ENCODE measurements at places on chromosomes 6 and 20.

GRCh38 chr6:134289204-134289575 lies 28.7 kb downstream of the SGK1 start:
- no peak for DNase-seq

DNA sequence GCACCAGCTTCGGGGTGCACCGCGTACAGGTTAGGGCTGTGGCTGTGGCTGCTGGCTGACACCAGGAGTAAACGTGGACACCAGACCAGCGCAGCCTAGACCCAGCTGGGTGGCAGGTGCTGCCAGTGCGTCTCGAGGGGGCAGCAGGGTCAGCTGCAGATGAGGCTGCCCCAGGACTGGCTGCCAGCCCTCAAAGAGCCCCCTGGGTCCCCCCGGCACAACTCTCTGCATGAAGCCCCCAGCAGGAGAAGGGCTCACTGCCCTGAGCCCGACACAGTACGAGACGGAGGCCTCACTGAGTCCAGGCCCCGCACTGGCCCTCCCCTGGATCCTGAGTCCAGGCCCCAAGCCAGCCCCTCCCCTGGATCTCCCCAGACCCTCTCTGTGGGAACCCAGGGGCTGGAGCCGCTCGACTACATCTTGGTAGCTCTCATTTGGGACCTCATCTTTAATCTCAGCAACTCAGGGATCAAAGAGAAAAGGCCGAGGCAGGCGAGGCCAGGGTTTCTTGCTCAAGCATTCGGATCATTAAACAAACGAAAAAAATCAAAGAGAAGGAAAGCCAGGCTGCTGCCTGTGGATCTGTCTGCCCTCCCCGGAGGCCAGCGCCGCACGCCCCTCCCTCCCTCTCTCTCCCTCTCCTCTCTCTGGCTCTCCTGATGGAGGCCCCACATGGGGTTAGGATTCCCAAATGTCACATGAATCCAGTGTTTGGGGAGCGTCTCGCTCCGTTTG lies 7.0 kb upstream of the NKAIN4 start:
- DNase-seq, result no peak

DNA sequence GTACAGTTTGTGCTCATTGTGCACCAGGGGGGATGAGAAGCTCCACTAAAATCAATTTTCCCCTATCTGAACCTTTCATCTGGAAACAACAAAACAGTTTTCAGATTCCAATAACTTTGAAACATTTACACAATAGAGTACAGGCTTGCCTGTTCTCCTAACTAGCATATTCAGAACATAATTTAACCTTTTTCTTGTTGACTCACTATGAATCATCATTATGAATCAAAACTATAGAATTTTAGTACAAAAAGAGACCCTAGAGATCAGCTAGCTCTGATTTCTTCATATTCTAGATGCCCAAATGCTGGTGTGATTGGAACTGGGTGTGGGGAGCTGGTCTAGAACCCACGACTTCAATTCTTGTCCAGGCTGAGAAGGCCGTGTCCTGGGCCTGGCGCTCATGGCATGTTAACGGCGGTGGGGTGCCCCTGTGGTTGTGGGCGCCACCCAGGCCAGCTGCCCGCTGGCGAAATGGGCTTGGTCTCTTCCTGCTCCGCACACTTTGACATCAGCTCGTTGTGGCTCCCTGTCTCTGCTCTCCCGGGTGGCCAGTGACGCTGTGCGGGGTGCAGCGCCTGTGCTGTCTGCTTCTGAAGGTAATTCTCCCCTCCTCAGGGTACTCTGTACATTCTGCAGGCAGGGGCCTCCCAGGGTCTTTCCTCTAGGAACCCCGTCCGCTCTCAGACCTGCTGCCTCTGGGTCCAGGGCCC lies 29.9 kb upstream of the AGPAT4 start:
- DNase-seq, result no peak

GRCh38 chr6:167338541-167339117 lies 13.7 kb downstream of the TTLL2 start:
- DNase-seq, result no peak

- no peak for DNase-seq
Observed at GRCh38 chr6:116465246-116465645, 4.1 kb downstream of the CALHM6 start.

Measured in NCI-H1048 (cell line).